ENCODE measurements at places on chromosomes 3 and 15.

GRCh38 chr3:63034101-63034500, 158.9 kb upstream of the CADPS start:
- no peak for DNase-seq

DNA sequence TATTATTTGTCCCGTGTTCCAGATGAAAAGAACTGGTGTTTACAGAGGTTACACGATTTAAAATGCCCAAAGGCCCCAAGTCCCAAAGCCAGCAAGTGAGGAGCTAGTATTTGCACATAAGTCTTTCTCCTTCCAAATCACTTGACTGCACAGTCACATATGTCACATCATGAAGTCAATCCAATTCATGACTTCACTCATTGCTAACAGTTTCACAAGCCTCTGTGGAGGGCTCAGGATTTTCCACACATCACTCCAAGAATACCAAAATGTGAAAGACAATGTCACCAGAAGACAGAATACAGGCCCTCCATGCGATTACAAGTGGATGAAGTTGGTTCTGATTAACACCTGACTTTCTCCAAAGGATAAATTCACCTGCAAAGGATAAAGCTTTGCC, 283.1 kb upstream of the UBE2E2 start:
- no peak for DNase-seq

- no peak for DNase-seq
Observed at GRCh38 chr3:124960105-124960504, 25.6 kb upstream of the MUC13 start.

DNA sequence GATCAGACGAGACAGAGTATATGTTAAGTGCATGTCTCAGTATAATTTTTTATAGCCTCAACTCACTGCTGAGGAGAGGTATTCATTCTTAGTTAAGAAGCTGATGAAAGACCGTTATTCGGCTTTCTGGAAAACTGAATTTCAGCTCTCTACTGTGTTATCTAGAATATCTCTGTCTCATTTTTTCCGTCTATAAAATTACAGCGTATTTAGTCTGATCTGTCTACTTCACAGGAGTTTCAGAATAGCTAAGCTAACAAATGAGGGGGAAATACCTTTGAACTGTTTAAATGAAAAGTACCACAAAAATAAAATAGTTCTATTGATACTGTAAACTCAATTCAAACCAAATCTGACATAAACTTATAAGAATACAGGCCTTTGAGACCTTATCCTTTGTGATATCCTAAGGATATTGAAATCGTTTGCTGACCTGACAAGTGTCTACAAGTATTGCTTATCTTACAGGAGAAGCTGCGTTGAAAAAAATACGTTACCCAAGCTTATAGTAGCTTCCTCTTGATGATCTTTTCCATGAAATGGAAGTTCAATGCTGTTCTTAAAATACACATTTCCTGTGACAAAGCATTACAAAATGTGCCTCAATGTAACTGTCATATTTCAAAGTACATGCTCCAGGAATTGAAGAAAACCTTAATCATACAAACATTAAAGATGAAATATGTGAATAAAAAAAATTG, 104.6 kb downstream of the IL1RAP start:
- DNase-seq = no peak

GRCh38 chr15:91054816-91055215, 32.4 kb upstream of the VPS33B start:
- DNase-seq = no peak

GRCh38 chr15:71547011-71547410, 263.3 kb upstream of the NR2E3 start:
- no peak for DNase-seq

DNA sequence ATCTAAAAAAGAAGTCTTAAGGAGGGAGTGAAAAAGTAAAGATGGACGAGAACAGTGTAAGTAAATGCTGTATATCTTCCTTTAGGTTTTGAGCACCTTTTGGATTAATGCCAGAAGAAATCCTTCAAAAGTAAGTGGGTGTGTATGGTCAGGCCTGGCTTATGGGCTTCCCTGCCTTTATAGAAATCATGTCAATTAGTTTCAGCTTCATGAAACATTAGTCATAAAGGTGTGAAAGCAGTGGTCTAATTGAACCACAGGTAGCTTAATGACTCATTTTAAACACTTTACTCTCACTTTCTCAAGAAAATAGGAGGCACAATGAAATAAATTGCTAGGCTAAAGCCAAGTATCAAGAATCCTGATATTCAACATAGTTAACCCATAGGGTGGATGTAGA, 467.4 kb upstream of the DPPA4 start:
- no peak for DNase-seq

DNA sequence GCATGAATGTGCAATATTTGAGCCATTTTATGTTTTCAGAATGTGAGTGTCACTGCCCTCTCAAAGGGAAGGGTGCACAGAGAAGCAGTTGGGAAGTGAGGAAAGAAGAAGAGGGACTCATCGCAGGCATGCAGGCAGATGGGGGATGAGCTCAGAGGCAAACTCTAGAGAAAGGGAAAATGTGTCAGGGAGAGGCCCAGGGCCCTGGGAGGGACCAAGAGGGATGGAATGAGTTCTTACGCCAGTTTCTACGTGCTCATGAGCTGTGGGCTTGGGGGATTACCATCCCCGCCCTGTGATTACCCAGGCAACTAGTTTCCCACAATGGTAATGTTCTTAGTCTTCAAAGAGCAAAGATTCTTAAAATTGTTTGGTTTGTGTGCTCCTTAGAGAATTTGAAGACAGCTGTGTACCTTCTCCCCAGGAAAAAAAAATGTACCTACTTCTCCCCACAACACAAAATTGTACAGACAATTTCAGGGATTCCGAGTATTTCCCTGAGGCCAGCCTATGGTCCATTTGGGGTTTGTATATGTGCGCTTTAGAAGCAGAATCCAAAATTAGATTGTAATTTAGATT, 17.8 kb downstream of the GCSAM start:
- DNase-seq = no peak

DNA sequence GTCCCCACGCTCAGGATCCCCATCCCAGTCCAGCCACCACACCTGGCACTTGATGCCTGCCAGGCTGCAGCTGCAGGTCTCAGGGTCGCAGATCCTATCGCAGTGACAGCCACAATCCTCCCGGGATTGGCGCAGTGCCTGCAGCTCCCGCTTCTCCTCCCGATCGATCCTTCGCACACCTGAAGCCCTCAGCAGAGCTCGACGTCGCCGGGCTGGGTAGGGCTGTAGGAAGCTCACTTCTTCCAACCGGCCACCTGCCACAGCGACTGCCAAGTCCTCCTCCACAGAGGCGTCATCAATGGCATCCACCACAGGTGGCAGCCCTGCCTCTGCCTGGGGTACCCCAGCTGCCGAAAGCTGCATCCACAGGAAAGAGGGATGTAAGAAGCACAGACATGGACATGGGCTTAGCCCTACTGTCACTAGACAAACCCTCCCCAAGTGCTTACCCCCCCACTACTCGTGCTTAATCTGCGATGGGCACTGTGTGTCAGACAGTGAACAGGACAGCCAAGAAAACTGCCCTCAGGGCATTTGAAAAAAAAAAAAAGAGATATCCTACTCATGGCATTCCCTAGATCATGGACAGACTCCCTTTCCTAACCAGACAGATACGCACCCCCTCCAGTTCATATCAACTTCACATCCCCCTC, 9.2 kb downstream of the CSRNP1 start:
- DNase-seq = no peak

- no peak for DNase-seq
Observed at GRCh38 chr15:33084661-33085060, 109.9 kb downstream of the FMN1 start.

DNA sequence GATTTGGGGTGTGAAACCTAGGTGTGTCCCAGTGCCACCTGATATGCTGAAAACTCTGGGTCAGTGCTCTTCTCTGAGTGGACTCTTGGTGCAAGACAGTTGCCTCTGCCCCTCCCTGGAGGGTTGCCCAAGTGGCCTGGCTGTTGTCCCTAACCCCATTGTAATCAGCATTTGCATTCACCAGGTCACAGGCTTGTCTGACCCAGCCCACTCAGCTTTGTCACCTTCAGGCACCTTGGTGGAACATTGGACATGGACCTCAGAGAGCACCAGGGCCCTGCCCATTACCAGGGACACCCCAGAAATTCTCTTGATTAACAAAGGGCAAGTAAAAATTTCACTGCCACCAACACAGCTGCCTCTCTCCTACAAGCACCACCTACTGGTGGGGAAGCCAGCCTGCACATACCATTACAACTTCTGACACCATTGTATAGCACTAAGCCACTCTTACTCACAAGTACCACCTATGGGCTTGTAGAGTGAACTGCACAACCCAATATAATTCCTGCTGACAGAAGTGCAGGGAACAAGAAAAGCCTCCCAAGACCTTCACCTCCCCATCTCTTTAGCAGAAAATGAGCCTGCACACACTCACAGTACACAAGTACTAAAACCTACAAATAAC, 324.6 kb downstream of the EPHA6 start:
- DNase-seq = no peak

GRCh38 chr3:134449951-134450350, 35.8 kb downstream of the ANAPC13 start:
- no peak for DNase-seq

- no peak for DNase-seq
Observed at GRCh38 chr3:193978486-193978885, 157.5 kb upstream of the HES1 start.
